ENCODE measurements at places on chromosomes 5 and 9.

DNA sequence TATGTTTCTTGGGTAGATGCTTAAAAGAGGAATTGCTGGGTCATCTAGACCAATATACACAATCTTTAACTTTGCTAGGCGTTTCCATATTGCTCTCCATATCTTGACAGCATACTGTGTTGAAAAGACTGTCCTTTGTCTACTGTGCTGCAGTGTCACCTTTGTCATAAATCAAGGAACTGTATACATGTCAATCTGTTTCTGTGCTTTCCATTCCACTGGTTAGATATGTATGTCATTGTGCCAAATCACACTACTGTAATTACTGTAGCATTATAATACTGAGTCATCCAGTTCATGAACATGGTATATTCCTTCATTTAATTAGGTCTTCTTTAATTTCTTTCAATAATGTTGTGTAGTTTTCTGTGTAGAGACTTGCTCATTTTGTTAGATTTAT, 149.7 kb upstream of the RASGRF2 start:
- peak; percentile 14 for DNase-seq

- no peak for DNase-seq
Observed at GRCh38 chr9:120191141-120191540, 388.8 kb downstream of the CDK5RAP2 start.

GRCh38 chr5:39420482-39421145, 4.2 kb downstream of the DAB2 start:
- DNase-seq, result no peak

- no peak for DNase-seq
Observed at GRCh38 chr9:107631788-107632187, 142.2 kb upstream of the KLF4 start.

GRCh38 chr5:116650964-116651363, 76.3 kb upstream of the SEMA6A start:
- DNase-seq, result no peak

DNA sequence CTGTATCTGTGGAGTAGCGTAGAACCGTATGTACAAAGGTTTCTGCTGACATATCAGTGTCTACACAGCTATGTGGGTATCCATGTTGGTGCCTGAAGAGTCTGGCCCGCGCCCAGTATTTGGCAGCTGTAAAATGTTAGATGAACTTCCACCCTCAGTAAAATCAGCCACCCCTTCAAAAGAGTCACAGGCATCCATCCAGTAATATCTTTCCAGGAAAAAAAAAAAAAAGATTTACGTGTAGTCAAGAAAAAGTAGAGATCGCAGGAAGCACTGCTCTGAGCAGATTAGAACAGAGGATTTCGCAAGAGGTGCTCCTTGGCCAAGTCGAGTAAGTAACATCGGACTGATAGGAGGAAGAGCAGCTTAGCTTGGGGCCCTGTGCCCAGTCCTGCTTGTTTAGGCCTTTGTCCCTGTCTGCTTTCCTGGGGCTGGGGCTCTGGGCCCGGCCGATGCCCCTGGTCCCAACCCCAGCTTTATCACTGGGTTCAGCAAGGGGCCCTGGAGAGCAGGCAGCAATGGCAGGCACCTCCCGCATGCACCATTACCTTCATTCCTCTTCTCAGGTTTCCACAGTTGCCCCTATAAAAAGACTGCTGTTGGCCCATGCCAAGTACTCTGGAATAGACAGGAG, 21.2 kb downstream of the DAPK1 start:
- DNase-seq, result no peak

DNA sequence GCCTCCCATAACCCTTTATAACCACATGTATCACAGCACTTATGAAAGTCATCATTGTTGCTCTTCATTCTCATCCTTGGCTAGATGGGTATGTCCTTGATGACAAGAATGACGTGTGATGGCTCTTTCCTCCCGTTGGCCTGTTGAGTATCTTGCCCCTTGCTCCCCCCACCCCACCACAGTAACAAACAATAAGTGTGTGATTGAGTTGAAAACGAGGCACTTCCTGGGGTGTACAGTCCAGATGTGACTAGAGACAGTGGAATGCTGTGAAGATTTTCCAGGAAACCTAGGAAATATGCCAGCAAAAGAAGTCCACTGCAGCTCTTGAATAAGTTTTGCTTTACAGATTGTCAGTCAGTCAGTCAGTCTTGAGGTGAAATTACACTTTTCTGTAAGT, 262.5 kb downstream of the ELAVL2 start:
- DNase-seq, result no peak

- no peak for DNase-seq
Observed at GRCh38 chr9:3299872-3300271, 225.9 kb downstream of the RFX3 start.

DNA sequence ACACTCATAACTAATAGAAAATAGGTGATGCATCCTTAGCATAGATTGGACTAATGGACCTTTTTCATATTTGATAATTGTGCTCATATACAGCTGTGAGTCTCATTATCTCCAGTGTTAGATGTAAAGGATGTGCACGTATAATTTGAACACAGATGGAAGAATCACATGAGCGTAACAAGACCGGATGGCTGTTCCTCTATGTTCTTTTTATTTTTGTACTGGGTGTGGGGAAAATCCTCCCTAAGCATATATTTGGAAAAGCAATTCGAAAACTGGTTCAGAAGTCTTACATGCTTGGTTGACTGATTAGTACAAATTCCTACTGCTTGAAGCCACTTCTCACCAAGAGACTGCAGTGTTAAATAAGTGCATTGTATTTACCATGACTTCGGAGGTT, 230.2 kb downstream of the AOPEP start:
- no peak for DNase-seq

DNA sequence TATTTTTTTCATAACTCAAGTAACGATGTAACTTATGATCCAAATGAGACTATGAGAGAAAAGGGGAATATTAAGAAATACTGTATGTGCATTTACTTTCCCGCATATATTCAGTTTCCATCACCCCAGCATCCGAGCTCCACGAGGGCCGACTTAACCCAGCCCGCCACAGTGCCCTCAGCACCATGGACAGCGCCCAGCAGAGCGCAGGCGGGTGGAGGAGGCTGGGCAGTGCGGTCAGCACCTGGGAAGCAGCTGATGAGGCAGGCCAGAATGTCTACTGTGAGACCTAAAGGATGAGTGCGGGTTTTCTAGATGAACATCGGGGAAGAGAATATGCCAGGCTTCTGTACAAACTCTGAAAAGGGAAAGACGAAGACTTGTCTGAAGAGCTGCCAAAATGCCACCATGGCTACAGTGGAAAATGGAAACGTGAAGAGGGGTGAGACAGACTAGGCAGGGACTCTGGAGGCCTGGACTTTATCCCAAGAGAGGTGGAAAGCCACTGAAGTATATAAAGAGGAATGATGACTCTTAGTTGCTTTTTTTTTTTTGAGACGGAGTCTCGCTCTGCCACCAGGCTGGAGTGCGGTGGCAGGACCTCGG, 34.5 kb upstream of the MED27 start:
- no peak for DNase-seq

GRCh38 chr9:104386013-104386412, 118.0 kb upstream of the OR13F1 start:
- no peak for DNase-seq

- no peak for DNase-seq
Observed at GRCh38 chr9:35686222-35687203, 3.2 kb downstream of the TPM2 start.

- DNase-seq, result no peak
Observed at GRCh38 chr9:121735793-121736770, 84.6 kb downstream of the DAB2IP start.

DNA sequence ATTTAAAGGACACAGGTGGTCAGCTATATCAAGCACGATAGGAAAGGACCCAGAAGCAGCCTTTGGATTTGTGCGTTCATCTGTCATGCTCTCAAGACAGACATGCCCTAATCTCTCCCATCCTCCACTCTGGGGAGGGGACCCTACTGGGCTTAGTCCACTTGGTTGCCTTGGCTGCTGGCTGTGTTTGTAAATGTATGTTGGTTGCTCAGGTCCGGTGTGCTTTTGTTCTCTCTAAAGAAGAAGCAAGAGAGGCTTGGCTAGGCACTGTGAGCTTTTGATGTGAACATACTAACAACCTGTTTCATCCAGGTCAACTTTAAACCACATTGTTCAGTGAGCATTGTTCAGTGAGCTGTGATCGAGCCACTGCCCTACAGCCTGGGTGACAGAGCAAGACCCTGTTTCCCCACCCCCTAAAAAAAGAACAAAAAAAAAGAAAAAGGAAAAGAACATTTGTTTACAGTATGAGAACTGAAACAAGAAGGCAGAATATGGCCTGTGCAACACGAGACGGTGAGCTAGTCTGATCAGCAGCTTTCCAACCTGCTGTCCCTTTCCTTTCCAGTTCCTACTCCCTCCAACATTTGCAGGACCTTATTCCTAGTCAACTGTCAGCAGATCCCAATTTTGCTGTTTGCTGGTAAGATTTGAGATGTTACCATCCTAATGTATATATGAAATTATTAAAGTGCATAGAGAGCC, 228.3 kb downstream of the ARHGAP26 start:
- DNase-seq, result no peak
